RWPE2 (cell line): ENCODE measurements at places on chromosomes 12 and 14.

DNA sequence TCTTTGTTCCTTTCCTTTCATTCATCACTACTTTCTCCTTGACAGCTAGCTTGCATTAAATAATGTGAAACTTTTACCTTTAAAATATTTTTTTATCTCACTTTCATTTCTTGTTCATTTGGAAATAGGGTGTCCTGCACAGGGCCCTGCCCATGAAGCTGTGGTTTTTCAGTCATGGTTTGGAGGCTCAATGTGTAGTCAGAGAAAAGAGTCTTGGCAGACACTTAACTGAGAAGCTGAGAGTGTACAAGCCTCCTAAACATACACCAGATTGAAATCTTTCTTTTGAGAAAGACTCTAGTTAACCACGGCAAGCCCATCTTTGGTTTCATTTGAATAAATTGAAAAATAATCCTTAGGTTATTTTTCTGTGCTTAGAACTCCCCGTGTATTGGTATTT, 74.2 kb downstream of the KICS2 start:
- H3K4me3 ChIP-seq, result no peak overlapping the region
- peaks cover 4% of the 10 kb centered on the region for H3K36me3 ChIP-seq
- H3K27ac ChIP-seq, result no peak overlapping the region
- no peaks in the 10 kb centered on the region for H3K27me3 ChIP-seq
- H3K4me1 ChIP-seq, result no peaks in the 10 kb centered on the region

DNA sequence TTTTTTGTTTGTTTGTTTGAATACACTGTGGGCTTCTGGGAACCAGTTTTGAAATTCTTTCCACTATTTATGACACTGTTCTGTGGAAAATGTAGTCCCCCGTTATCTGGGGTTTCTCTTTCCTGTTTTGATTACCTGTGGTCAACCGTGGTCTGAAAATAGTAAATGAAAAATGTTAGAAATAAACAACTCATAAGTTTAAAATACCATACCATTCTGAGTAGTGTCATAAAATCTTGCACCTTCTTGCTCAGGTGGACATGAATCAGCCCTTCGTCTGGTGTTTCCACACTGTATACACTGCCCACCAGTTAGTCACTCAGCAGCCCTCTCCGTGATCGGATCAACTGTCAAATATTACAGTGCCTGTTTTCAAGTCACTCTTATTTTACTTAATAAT, 5.1 kb upstream of the PAPOLA start:
- H3K4me3 ChIP-seq, result no peak overlapping the region
- H3K36me3 ChIP-seq, result no peaks in the 10 kb centered on the region
- no peaks in the 10 kb centered on the region for H3K27me3 ChIP-seq
- peaks cover 4% of the 10 kb centered on the region for H3K4me1 ChIP-seq
- no peak for DNase-seq

GRCh38 chr12:51721282-51721940, 127.1 kb downstream of the FIGNL2 start:
- no peaks in the 10 kb centered on the region for H3K27me3 ChIP-seq
- no peak for DNase-seq
- H3K4me3 ChIP-seq, result no peak overlapping the region
- H3K4me1 ChIP-seq, result no peaks in the 10 kb centered on the region
- H3K36me3 ChIP-seq, result no peaks in the 10 kb centered on the region

DNA sequence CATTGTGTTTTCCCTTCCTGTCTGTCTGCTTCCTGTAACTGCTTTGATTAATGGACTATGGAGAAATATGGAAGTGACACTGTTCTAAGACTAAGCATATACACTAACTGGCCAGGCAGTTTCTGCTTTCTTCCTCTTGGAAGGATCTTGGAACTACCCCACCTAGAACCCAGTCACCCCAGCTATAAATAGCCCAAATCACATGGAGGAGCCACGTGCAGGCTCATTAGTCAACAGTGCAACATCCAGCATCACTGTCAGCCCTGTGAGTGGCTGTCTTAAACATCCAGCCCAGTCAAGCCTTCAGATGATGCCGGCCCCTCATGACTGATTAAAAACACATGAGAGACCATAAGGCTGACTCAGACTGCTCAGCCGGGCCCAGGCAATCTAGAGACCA, 39.2 kb downstream of the BCAT1 start:
- no peaks in the 10 kb centered on the region for H3K36me3 ChIP-seq
- H3K27ac ChIP-seq, result no peak overlapping the region
- DNase-seq, result no peak
- no peaks in the 10 kb centered on the region for H3K27me3 ChIP-seq

GRCh38 chr12:103580026-103580425, 7.0 kb upstream of the STAB2 start:
- H3K27me3 ChIP-seq, result no peaks in the 10 kb centered on the region
- DNase-seq, result no peak
- H3K4me1 ChIP-seq, result peaks cover 18% of the 10 kb centered on the region
- H3K27ac ChIP-seq, result peak overlapping the region; percentile 5
- no peak overlapping the region for H3K4me3 ChIP-seq

DNA sequence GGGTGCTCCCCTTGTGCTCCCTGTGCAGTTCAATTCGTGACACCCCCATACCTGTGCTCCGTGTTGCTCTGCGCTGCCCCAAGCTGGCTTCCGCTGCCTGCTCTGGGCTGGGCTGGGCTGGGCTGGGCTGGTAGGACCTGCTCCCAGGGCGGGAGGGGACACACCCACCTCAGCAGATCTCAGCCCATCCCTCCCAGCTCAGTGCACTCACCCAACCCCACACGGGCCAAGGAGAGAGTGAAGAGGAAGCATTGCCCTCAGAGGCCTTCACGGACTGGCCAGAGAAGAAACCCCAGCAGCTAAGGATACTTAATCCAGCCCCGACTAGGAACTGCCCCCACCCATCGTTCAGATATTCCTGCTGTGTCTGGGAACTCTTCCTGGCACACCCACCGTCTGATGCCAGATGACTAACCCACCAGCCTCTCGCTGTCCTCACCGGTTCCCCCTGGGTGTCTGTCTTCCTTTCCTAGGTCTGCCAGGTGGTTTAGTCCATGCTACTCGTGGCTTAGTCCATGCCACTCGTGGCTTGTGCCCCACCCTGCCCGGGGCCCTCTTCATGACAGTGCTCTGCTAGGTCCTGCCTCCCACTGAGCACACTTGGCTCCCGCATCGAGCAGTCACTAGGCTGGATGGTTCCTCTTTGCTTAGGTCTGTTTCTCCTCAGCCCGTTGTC, at the start of gene LPAR5:
TSS of gene LPAR5 (minus strand) at position 104 of the 676 bp plus-strand sequence. CDS start 14,711 bp downstream, outside the sequence.
- no peaks in the 10 kb centered on the region for H3K27me3 ChIP-seq
- H3K36me3 ChIP-seq, result no peaks in the 10 kb centered on the region
- peak within 1 kb of the TSS; percentile 67 for H3K27ac ChIP-seq
- H3K4me3 ChIP-seq, result peak within 1 kb of the TSS; percentile 36
- peak; percentile 83 for DNase-seq

DNA sequence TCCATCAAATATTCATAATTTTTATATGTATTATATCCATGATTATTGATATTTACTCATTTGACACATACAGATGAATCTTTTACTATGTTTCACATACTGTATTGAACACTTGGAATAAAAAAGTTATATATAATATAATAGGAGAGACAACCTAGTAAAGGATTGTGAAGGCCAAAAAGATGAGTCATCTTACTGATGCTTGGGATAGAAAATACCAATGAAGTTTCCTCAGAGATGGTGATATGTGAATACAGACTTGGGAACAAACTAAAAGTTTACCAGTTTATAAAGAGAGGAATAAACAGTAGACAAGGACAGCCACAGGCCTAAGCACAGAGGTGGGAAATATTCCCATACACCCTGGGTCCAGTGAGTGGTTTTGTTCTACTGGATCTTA, 743.9 kb upstream of the FLRT2 start:
- H3K4me1 ChIP-seq, result no peaks in the 10 kb centered on the region
- H3K4me3 ChIP-seq, result no peak overlapping the region
- H3K27ac ChIP-seq, result no peak overlapping the region
- no peaks in the 10 kb centered on the region for H3K36me3 ChIP-seq

DNA sequence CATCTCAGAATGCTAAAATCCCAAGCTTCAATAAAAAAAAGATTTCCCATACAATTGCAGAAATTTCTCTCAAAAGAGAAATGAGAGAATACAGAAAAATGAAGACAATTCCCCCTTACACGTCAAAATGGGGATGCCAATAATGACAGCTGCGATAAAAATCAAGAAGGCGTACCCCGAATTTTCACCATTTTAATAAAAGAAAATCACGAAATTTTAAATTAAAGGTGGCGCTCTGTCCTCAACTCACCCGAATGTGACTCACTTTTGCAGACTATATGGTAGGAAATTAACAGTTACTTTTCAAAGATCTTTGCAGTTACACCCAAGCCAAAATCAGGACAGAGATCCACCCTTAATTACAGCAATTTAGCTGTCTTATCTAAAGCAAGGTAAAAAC, 2.1 kb downstream of the ATP2B1 start:
- H3K4me1 ChIP-seq, result peaks cover 34% of the 10 kb centered on the region
- DNase-seq, result no peak
- no peaks in the 10 kb centered on the region for H3K36me3 ChIP-seq
- no peak overlapping the region for H3K27ac ChIP-seq

GRCh38 chr12:114913871-114914801, 230.2 kb upstream of the TBX3 start:
- H3K4me1 ChIP-seq, result peaks cover 35% of the 10 kb centered on the region
- no peak for DNase-seq
- peak overlapping the region; percentile 62 for H3K27ac ChIP-seq
- no peak overlapping the region for H3K4me3 ChIP-seq
- no peaks in the 10 kb centered on the region for H3K27me3 ChIP-seq

- no peak overlapping the region for H3K4me3 ChIP-seq
- no peaks in the 10 kb centered on the region for H3K27me3 ChIP-seq
- peaks cover 10% of the 10 kb centered on the region for H3K4me1 ChIP-seq
- H3K36me3 ChIP-seq, result peaks cover 30% of the 10 kb centered on the region
- H3K27ac ChIP-seq, result no peak overlapping the region
Observed at GRCh38 chr12:105231396-105231795, 4.6 kb downstream of the APPL2 start.

GRCh38 chr12:93877446-93877845, 200.3 kb downstream of the CRADD start:
- no peaks in the 10 kb centered on the region for H3K27me3 ChIP-seq
- H3K4me3 ChIP-seq, result no peak overlapping the region
- no peaks in the 10 kb centered on the region for H3K36me3 ChIP-seq
- H3K4me1 ChIP-seq, result no peaks in the 10 kb centered on the region
- H3K27ac ChIP-seq, result no peak overlapping the region

DNA sequence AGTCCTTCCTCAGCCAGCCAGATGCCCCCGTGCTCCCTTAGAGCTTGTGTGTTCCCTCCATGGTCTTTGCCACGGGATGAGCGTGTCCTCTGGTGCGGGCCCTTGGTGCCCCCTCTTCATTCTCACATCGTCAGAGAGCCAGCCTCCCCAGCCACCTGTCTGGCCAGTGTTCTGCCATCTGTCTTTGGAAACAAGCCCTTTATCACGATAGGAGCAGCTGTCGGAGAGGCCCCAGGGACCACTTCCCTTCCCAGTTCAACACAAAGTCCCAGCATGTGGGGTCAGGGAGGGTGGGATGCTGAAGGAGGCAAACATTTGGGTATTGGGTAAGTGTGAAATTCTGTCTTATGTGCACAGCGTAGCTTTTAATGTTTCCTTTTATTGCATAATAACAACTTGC, 44.5 kb downstream of the DYNC1H1 start:
- H3K4me3 ChIP-seq, result no peak overlapping the region
- no peak for DNase-seq
- no peaks in the 10 kb centered on the region for H3K4me1 ChIP-seq
- H3K27ac ChIP-seq, result no peak overlapping the region
- peaks cover 100% of the 10 kb centered on the region for H3K36me3 ChIP-seq
- no peaks in the 10 kb centered on the region for H3K27me3 ChIP-seq

DNA sequence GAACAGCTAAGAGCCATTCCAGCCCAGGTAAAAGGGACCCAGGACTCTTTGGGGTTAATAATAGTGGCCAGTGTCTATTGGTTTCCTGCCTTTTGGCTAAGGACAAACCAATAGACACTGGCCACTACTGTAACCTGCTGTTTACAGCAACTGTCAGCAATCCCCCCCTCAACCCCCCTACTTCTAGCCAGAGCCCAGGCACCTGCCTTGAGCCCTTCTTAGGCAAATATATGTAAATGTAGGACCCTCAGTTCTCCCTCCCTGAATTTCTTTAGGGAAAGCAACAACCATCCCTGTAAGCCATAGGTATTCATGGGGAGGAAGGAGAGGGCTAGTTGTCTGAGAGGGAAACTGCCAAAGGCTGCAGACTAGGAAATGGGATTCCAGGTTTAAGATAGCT, 22.3 kb downstream of the HOXC4 start:
- no peak overlapping the region for H3K4me3 ChIP-seq
- no peak overlapping the region for H3K27ac ChIP-seq
- H3K27me3 ChIP-seq, result no peaks in the 10 kb centered on the region
- H3K36me3 ChIP-seq, result no peaks in the 10 kb centered on the region
- no peaks in the 10 kb centered on the region for H3K4me1 ChIP-seq

GRCh38 chr14:88904206-88904647, 79.8 kb downstream of the TTC8 start:
- H3K27me3 ChIP-seq, result no peaks in the 10 kb centered on the region
- no peak overlapping the region for H3K27ac ChIP-seq
- H3K36me3 ChIP-seq, result no peaks in the 10 kb centered on the region
- no peaks in the 10 kb centered on the region for H3K4me1 ChIP-seq
- no peak for DNase-seq
- no peak overlapping the region for H3K4me3 ChIP-seq

GRCh38 chr12:47078086-47078395, 1.4 kb upstream of the PCED1B start:
- H3K27me3 ChIP-seq, result no peaks in the 10 kb centered on the region
- peak overlapping the region; percentile 99 for H3K27ac ChIP-seq
- H3K36me3 ChIP-seq, result peaks cover 30% of the 10 kb centered on the region
- peaks cover 44% of the 10 kb centered on the region for H3K4me1 ChIP-seq
- H3K4me3 ChIP-seq, result peak overlapping the region; percentile 82

GRCh38 chr12:130155416-130156073, 6.7 kb upstream of the FZD10 start:
- no peak overlapping the region for H3K27ac ChIP-seq
- no peaks in the 10 kb centered on the region for H3K27me3 ChIP-seq
- no peaks in the 10 kb centered on the region for H3K4me1 ChIP-seq
- no peak overlapping the region for H3K4me3 ChIP-seq

DNA sequence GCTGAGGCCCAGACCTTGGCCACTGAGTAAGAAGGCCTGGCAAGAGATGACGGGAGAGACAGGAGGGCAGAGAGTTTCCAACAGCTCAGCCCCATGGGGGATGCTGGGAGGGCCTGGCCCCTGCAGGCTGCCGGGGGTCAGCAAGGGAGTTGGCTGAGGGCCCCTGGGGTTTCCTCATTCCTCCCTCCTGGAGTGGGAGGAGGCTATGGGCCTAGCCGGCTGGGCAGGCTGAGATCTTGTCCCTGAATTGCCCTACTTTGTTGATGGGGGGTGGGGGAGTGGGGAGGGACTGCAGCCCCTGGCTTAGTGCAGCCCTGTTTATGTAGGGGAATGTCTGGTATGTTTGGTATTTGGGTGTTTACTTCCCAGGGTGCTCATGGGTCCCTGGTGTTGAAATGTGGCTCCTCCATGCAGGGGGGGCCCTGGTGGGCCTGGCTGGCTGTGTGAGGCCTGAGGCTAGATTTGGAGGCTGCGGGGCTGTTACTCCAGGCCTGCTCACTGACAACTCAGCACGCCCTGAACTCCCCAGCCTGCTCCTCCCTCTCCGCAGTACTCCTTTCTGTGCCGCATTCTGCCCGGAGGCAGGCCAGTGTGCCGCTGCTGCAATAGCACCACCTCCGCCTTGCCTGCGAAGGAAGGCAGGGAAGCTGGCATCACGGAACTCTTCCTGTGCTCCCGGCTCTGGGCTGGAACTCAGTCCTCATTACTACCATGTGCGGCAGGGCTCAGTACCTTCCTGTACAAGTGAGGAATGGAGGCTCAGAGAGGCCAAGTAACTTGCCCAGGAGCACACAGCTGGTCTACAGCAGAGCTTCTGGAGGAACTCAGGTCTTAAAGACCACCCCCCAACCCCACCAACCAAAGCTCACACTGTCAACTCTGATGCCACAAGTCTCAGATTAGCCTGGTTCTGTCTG, 25.3 kb downstream of the JDP2 start:
- no peak overlapping the region for H3K4me3 ChIP-seq
- no peaks in the 10 kb centered on the region for H3K27me3 ChIP-seq
- H3K27ac ChIP-seq, result peak overlapping the region; percentile 86
- peaks cover 34% of the 10 kb centered on the region for H3K36me3 ChIP-seq
- peaks cover 37% of the 10 kb centered on the region for H3K4me1 ChIP-seq
- DNase-seq, result peak; percentile 96
